ENCODE measurements at places on chromosomes 11 and 22.
A peak's percentile ranks its signal among the peaks of the same experiment; 100 is the strongest.

- peak; percentile 90 for DNase-seq
Measured at GRCh38 chr22:36331912-36332622, 55.7 kb downstream of the MYH9 start.

GRCh38 chr22:28346308-28346707 is 333.3 kb downstream of the TTC28 start:
- DNase-seq, result no peak

- DNase-seq, result no peak
Measured at GRCh38 chr11:94153320-94153719, 24.7 kb downstream of the PANX1 start.

GRCh38 chr11:133548641-133549040 is 16.3 kb upstream of the OPCML start:
- DNase-seq, result no peak

DNA sequence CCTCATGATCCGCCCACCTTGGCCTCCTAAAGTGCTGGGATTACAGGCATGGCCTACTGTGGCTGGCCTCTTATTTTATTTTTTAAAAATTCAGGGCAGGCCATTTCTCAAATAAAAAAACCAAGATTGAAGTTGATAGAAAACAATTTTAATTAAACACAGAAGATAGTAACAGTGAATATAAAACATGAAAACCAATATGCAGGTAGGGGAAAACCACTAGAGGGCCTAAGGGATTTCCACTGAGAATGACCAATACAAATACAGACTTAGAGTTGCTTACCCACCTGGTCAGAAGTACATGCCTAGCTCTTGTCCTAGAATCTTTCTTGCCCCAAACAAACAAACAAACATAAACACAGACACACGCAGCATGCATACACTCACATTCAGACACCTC is 1.7 kb upstream of the RTCB start:
- DNase-seq, result peak; percentile 34

DNA sequence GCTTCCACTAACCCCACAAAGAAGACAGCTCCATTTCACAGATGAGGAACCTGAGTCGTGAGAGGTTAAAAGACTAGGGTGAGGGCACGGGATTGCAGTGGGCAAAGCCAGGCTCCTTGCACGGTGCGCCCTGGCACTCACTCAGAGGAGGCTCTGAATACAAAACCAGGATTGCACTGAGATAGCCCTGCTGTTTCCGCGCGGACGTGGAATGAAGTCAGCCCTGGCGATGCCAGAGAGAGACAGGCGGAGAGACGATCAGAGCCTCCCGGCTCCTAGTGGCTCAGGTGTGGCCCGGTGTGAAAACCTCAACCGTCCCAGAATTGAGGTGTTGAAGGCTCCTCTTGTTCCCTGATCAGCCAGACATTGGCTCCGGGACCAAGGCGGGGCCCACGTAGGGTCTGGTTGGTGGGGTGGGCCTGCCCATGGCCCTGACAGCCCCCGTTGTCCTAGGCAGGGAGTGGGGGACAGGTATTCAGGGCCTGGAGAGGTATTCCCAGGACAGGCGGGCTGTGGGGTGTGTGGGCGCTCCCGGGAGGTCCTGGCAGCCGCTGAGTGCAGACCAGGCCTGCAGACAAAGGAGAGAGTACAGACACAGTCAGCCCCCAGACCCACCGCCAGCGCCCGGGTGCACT is 43.1 kb upstream of the LINC01488 start:
- no peak for DNase-seq

- DNase-seq, result no peak
Measured at GRCh38 chr11:1557904-1558774, 13.9 kb downstream of the DUSP8 start.

DNA sequence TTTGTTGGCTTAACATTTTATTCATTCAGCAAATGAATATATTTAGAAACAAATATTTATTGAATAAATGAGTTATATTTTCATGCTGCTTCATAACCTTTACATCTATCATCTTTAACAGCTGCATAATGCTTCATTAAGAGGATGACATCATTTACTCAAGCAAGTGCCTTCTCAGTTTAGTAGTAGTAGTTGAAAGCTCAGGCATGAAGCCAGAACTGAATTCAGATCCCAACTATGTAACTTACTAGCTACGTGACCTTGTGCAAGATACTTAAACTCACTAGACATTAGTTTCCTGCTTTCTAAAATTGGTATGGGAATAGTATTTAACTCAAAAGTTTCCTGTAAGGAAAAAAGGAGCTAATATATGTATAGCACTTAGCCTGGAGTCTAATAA is 90.3 kb downstream of the TMPRSS5 start:
- no peak for DNase-seq

- no peak for DNase-seq
Measured at GRCh38 chr11:45816614-45817013, 11.7 kb downstream of the SLC35C1 start.
